ENCODE measurements at places on chromosomes 2 and 18.
A peak's percentile ranks its signal among the peaks of the same experiment; 100 is the strongest.

GRCh38 chr18:53426666-53427184 lies 797.7 kb downstream of the MBD2 start:
- no peak for DNase-seq

DNA sequence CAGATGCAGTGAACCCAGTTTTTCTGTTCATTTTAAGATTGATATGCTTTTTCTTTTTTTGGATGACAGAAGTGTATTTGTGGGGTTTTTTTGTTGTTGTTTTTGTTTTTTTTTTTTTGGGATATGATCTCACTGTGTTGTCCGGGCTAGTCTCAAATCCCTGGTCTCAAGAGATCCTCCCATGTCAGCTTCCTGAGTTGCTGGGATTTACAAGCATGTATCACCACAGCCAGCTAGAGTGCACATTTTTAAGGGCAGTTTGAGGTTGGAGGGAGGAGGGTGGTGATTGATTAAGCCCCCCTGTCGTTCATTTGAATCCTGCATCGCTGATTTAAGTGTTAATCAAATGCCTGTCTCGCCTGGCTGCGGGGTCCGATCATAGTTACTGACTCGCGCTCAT lies 189.1 kb downstream of the GBX2 start:
- no peak for DNase-seq

DNA sequence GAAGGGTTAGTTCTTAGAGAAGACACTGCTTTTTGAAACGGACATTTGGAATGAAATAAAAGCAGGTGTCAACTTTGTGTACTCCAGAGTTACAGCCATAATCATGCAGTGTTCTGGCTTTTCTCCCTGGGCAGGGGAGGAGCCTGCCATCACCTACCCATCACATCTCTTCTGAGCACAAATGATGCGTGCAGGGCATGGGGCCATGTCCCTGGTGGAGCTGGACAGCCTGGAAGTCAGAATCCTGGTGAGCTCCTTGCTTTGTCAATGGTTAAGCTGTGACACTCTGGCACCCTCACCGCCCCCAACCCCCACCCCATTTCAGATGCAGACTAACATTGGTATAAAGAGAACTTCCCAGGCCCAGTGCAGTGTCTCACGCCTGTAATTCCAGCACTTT lies 53.1 kb downstream of the PDCL3 start:
- DNase-seq = no peak

- peak; percentile 20 for DNase-seq
These were observed 2.4 kb downstream of the TTN start for GRCh38 chr2:178804791-178805190.

GRCh38 chr2:46268196-46268595 lies 29.0 kb upstream of the EPAS1 start:
- no peak for DNase-seq

DNA sequence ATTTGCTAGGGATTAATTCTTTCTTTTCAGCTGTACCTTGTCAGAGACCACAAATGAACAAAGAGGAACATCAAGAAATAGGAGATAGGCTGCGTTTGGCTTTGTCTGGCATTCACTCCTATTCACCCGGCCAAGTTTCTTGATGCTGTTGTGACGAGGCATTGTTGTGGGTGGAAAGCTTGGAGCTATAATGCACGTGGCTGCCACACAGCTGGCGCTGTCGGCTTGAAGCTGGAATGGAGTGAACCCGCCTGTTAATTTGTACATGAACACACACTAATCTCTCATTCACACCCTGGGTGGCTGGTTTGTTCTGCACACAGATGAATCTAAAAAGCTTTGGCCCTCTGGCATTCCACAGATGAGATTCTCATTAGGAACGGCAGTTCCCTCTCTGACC lies 274.9 kb upstream of the GYPC start:
- no peak for DNase-seq

DNA sequence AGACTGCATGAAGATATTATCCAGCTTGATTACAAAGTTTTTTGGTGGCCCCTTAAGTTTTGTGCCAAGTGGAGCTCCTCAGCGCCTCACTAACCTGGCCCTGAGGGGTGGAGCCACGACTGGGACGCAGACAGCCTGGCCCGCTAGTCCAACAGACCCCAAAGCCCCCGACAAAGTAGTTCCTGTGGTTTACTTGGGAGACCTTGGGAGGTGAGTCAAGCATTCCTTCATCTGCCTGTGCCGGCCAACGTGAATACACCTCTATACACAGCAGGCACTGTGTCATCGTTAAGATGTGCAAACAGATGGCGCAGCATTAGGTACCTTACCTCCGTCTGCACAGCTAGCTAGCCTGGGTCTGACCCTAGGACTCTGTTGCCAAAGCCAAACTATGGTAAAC lies 55.0 kb upstream of the LAMA1 start:
- no peak for DNase-seq

- DNase-seq = no peak
These were observed 11.2 kb upstream of the ATP9B start for GRCh38 chr18:79058007-79058406.
